Umbilical cord (tissue), 2 donors: ENCODE measurements at places on chromosomes 13 and 19.

GRCh38 chr19:15177269-15178116 lies 23.3 kb downstream of the NOTCH3 start:
- peak; percentile 68 for DNase-seq

GRCh38 chr13:79658333-79658975 lies 177.5 kb downstream of the NDFIP2 start:
- DNase-seq = no peak

DNA sequence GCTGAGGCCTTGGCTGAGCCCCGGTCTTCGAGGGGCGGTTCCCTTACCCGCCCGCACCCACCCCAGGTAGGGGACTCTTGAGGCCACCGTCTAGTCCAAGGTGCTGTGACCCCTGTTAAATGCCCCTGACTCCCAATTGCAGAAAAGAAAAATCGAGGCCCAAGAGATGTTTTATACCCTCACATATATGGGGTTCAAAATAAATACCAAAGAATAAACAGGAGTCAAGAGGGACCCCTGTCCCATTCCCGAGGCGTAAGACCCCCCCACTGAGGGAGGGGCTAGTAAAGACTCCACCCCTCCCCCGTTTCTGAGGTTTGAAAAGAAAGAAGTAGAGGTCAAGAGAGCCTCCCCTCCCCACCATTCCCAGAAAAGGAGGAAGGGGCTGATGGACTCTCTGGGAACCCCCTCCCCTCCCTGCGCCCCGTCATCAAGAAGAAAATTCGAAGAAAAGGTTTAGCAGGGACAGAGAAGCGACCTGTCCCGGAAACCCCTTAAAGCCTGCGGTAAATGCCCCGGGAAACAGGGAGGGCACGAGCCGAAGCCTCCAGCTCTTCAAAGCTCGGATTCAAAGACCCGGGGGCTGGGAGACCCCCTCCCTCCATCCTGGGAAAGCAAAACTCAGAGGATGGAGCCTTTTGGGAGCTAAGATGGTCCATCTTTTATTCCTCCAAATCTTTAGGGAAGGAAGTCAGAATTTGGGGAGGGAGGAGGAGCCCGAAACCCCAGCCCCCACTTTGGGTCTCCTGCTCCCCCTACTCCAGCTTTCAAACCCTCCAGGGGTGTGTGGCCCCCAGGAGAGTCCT lies 755 bp upstream of the RAB3A start:
- peak; percentile 92 for DNase-seq

DNA sequence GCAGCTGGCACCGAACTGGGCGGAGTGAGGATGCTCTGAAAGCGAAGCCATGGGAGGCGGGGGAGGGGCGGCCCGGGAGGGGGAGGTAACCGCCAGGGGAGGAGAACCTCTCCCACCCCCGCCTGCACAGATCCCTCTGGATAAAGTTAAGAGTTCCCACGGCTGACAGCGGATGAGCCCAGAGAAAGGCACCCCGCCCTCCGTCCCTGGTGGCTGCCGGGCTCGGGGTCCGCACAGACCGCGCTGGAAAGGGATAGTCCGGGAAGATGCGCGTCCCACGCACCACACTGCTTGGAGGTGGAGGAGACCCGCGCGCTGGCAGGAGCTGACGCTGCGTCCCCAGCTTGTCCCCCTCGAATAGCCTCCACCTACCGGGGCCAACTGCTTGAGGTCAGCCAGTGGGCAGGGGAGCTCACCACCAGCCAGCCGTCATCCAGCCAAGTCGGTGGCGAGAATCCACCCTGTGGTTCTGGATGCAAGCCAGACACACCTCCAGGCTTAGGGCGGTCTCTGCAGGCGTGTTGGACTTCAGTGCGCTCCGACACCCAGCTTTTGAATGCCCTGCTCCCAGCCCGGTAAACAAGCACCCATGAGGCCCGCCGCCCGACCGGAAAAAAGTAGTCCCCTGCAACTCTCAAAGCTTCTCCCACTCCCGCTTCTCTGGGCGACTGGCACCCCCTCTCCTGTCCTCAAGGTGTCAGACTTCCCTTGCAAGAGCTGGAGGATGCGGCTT lies at the start of gene TRPC4:
Gene TRPC4 (minus strand): TSS at position 17 of the 733 bp plus-strand sequence. CDS start 86,439 bp downstream, outside the sequence.
- peak; percentile 69 for DNase-seq

DNA sequence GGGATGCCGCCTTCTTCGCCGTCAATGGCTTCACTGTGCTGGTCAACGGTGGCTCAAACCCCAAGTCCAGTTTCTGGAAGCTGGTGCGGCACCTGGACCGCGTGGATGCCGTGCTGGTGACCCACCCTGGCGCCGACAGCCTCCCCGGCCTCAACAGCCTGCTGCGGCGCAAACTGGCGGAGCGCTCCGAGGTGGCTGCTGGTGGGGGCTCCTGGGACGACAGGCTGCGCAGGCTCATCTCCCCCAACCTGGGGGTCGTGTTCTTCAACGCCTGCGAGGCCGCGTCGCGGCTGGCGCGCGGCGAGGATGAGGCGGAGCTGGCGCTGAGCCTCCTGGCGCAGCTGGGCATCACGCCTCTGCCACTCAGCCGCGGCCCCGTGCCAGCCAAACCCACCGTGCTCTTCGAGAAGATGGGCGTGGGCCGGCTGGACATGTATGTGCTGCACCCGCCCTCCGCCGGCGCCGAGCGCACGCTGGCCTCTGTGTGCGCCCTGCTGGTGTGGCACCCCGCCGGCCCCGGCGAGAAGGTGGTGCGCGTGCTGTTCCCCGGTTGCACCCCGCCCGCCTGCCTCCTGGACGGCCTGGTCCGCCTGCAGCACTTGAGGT lies 7.0 kb downstream of the MAP1S start:
- no peak for DNase-seq

GRCh38 chr13:43316946-43317353 lies 293.6 kb downstream of the DNAJC15 start:
- peak; percentile 92 for DNase-seq

- peak; percentile 27 for DNase-seq
Measured at GRCh38 chr13:50757008-50757407, 86.5 kb downstream of the DLEU7 start.

GRCh38 chr19:21947775-21948174 lies 63.0 kb downstream of the ZNF208 start:
- no peak for DNase-seq

DNA sequence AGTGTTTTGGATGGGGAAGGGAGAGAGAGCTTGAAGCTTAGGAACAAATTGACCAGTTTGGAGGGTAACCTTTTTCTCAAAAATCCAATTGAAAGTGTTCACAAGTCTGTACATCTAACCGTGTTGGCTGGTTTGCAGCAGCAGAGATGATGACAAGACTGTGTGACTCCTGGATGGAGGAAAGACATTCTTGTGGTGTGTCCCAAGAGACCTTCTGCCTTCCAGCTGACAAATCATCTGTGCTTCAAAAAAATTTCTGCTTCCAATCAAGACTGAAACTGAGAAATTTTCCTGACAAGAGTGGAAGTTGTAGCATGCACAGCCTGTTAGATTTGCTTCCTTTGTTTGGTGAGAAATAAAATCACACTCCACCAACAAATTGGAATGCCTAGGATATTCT lies 56.2 kb downstream of the LACC1 start:
- DNase-seq = no peak

- DNase-seq = no peak
Measured at GRCh38 chr13:80695841-80696240, 354.9 kb upstream of the SPRY2 start.

- DNase-seq = no peak
Measured at GRCh38 chr13:59425211-59425741, 738.5 kb downstream of the DIAPH3 start.

DNA sequence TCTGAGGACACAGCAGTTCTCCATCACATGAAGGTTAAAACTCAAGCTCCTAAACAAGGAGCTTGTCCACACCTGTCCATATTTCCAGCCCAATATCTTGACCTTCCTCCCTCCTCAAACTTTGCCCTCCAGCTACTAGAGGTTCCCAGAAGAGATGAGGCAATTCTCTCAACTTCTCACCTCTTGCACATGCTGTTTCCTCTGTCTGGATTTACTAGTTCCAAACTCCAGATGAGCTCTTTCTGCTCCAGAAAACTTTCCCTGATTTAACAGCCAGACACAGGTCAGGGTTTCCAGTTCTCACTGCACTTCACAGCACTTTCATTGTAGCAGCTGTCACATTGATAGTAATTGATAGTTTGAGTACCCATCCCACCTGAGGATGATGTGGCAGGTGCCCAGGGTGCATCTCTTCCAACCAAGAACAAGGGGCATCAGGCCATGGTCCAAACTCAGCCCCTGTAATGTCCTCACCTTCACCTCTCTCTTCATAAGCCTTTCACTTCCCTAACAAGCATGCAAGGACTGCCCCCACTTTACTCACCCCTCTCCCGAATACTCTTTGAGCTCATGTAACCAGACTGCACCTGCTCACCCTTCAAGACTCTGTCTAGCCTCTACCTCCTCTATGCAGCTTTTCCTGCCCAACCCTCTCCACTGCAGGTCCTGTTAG lies 3.0 kb upstream of the WDFY2 start:
- DNase-seq = no peak

DNA sequence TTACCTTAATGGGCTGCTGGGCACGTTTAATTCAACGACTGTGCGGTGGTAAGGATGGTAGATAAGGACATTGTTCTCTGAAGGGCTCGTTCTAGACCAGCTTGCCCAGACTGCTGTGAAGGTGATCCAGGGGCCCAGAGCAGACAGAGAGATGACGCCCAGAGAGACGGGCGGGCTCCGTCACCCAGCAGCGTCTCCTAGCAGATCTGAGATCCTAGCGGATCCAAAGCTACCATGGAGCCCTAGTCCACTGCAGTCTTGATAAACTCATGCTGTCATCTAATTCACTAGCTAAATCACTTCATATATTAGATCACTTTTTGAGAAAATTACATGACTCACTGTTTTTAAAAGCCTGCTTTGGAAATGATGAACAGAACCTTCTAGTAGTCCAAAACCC lies 21.5 kb downstream of the COL4A2 start:
- DNase-seq = no peak

DNA sequence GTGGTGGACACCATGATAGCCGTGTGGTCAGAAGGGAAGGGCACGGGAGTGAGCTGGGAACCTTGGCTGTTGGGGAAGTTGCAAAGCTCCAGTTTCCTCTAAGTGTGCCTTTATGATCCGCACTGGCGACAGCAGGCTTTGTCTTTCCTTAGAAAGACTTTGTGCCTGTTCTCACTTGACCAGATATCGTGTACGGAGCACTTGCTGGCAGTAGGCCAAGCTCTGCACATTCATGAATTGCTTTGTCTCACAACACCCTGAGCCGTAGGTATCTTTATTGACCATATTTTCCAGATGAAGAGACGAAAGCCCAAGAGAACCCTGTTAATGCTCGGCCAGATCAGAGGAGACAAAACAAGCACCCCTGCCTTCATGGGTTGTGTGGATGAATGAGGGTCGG lies 15.1 kb downstream of the CUL4A start:
- DNase-seq = no peak

GRCh38 chr19:40598121-40598917 lies 2.9 kb upstream of the LTBP4 start:
- peak; percentile 92 for DNase-seq

DNA sequence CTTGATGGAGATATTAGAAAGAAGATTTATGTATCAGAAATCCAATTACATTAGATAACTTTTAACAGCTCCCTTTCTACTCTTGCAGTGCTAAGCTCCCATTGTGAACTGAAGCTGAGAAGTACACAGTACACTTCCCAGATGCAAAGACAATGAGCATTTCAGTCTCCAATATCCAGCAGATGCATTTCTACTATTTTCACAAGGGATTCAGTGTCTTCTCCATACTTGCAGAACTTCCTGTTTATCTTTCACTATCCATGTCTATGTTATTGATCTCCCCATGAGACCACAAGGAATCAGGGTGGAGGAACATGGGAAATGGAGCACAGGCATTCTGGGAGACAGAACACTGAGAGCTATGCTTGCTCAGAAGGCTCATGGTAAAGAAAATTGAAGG lies 207.5 kb downstream of the ENOX1 start:
- no peak for DNase-seq

DNA sequence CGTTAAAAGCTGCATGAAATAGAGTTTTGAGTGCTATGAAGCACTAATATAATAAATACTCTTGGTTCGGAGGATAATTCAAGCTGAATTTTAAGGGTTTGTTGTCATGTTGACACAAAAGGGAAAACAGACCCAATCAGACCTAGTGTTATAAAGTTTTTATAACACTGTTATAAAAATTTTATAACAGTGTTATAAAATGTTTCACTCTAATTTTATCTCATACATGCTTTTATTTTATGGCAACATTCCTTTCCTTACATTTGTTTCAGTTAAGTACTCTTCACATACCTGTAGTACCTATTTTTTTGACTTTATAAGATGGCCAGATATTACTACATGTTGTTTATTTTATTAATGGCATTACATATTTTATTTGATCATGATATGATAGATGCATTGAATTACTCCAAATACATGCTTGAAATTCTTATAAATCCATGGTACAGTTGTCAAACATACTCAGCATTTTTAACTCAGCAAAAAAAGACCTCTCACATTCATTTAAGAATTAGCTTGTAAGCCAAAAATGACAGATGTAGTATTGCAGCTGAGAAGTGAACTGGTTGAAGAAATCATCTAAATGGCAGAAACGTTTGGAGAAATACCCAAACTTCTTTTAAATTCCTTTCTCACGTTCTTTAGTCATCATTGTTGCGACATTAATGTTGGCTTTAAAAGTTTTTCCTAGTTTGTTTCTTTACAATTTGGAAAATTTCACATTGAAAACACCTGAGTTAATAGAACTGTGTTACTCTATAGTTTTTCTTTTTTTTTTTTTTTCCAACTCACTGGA lies 104.5 kb downstream of the PIBF1 start:
- no peak for DNase-seq

GRCh38 chr19:46823049-46823448 lies 27.6 kb downstream of the AP2S1 start:
- no peak for DNase-seq

DNA sequence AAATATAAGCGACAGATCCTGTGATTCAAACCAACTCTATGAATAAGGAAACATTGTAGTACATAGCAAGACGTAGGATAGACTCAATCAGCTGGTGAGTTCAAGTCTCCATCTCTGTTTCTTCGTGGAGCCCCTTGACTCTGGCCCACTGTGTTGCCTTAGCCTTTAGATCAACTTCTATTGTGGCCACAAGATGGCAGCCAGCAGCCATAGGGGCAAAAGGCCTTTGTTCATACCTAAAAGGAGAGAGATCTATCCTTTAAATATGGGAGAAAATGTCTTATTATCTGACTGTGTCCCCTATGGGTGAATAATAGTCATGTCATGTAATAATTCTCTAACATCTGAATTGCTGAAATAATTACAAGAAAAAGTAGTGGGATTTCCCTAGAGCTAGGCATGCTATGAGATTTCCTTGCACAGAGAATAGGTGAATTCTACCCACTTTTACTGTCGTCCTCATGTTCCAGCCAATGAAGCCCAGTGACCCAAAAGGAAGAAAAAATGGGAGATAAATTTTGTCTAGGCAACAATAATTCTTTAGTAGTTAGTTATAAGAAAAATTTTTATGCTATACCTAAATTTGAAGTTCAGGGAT lies 129.4 kb downstream of the PCDH20 start:
- no peak for DNase-seq

DNA sequence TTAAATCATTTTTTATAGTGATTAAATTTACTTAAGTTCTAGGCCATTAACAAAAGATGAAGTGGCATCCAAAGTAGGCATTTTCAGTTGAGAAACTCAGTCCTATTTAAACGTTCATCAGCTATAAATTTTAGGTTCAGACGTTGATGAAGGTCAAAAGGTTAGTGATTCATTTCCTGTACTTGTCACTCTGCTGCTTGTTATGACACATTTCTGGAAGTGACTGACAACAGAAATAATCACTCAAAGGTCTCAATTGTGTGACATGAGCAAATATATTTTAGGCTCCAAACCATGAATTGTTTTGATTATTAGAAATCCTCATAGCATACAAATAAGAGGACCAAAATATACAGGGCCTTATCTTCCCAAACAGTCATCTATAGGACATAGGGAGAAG lies 10.3 kb upstream of the EDNRB start:
- no peak for DNase-seq

- DNase-seq = no peak
Measured at GRCh38 chr13:40329781-40330485, 336.5 kb downstream of the FOXO1 start.
